Common myeloid progenitor, CD34-positive (primary cell): ENCODE measurements at places on chromosomes 11 and 22.
A peak's percentile ranks its signal among the peaks of the same experiment; 100 is the strongest.

- DNase-seq, result no peak
Measured at GRCh38 chr11:109958821-109959166, 134.4 kb upstream of the ZC3H12C start.

DNA sequence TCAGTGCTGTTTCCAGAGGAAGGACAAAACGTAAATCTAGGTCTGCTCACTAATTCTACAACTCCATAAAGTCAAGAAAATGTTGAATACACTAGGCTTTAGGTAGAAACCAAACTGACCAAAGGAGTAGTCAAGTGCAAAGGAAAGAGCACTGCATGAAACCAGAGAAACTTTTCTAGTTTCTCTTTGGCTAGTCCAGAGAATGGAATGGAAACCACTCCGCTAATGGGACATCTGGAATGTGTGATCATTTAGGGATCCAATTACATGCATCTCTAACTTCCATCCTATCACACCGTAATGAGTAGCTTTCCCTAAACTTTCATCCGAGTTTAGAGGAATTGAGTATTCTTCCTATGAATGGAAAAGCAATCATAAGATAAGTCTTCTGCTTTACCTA is 2.4 kb downstream of the OR52M1 start:
- DNase-seq, result no peak

DNA sequence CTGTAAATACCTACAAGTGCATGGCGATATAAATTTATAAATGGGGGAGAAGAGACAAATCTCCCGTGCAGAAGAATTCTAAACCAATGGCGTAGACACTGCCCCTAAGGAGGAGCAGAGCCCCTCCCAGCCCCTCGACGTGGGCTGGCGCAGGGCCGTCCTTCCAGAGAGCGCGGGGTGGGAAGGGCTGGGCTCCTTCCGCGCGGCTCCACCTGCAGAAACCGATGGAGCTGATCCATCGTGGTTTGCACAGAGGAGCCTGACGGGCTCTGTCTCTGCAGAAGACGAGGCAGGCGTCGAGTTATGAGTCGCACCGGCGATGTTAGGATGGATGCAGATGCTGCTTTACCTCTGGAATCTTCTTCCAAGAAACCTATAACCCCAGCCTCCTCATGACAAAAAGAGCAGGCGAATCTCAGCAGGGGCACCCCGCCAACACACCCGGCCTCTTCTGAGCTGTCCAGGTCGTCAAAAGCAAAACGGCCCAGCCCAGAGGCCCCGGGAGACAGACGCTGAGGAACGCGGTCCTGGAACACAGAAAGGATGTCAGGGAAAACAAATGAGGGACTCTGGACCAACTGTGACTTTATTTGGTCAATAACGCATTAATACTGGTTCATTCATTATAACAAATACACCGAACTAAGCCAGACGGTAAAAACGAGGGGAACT is 11.0 kb upstream of the B4GALNT4 start:
- no peak for DNase-seq

DNA sequence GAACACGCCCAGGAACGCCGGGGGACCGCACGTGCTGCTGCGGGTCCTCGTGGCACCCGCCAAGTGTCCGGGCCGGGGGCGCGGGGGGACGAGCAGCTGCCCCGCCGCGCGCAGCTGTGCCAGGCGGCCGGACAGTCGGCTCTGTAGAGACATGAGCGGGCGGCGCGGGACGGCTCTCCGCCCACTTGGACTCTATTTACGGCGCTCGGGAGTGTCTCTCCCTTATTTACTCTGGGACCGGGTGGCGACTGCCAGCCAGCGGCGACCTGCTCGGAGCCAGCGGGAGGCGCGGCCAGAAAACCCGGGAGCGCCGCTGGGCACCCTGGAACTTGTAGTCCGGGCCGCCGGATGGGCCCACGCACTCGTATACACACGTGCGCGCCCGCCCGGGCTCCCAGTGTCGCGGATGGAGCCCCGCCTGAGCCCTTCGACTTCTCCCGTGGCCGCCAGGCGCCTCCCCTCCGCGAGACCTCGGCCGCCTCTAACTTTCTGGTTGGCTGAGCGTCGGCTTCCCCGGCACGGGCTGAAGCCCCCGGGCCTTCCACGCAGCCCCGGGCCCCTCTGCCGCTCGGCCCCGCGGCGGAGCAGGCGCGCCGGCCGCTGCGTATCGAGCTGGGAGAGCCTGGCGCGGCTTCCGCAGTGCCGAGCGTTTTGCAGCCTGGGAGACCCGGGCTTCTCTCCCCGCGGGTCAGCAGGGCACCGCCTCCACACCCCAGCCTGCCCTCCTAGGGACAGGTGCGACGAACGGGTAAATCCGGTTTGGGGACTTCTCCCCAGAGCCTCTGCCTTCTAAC is at the start of gene MACROD1:
Gene MACROD1, minus strand, starts transcription at position 272 of the 794 bp plus-strand sequence. Its CDS starts 119 bp downstream, at position 153.
- DNase-seq, result peak; percentile 79

DNA sequence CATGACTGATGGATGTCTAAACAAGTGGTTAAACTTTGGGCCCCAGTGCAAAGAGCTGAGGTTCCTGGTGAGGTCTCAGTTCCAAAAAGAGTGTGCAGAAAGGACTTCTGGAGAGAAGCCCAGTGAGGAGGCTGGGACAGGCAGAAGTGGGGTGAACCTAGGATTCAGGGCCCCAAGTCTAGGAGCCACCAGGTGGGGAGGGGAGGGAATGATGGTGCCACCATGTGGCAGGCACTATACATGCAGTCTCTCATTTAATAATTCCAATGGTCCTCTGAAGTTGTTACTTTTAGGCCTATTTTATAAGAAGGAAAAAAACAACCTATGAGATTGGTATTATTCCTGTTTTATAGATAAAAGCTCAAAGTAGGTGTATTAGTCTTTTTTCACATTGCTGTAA is 102.0 kb downstream of the INSC start:
- DNase-seq, result no peak

- no peak for DNase-seq
Measured at GRCh38 chr22:42939941-42940653, 74.9 kb downstream of the PACSIN2 start.

DNA sequence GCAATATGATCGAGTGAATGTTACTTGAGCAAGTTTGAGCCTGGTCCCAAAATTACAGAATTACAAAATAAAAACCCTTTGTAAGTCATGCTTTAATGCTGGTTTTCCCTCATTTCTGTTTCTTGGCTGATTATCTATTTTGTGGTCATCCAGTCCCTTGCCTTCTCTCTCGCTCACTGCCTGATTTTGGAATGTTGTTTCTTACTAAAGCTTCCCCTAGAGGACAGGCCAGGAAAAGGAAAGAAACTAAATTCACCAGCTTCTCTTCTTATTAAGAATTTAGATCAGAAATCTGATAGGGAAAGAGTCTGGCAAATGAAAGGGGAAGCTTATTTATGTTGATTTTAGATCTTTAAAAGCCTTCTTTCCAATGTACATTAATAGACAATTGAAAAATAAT is 16.6 kb upstream of the BDNF start:
- DNase-seq, result no peak

- no peak for DNase-seq
Measured at GRCh38 chr11:101528541-101528940, 55.3 kb downstream of the TRPC6 start.

DNA sequence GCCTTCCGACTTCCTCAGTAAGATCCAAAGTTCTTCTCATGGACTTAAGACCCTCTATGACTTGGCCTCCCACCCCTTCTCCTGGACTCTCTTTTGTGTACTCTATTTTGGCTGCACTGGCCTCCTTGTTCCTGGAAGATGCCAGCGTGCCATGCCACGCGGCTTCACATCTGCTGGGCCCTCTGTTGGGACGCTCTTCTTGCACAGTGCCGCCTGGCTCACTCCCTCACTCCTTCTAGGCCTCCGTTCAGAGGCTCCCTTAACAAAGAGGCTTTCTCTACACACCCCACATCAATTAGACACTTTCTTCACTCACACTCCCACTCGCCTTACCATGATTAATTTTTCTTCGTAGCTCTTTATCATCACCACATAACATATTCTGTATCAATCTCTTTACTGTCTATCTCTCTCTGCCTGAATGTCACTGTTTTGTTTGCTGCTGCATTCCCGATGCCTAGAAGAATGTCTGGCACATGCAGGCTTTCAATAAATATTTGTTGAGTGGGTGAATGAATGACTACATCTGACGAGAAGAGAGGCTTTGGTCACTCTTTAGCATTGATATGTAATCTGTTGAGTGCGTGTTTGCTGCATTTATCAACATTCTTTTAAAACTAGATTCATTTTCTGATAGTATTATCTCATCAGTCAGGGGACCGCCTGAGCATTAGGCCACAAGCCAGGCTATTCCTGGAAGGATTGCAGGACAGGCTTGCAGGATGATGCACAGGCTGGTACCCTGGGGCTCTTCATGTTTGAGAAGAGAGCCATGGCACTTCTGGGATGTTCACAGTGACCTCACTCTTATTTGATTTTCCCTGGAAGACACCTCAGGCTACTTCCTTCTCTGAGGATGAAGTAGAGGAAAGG is 60.6 kb upstream of the AMPD3 start:
- DNase-seq, result no peak

DNA sequence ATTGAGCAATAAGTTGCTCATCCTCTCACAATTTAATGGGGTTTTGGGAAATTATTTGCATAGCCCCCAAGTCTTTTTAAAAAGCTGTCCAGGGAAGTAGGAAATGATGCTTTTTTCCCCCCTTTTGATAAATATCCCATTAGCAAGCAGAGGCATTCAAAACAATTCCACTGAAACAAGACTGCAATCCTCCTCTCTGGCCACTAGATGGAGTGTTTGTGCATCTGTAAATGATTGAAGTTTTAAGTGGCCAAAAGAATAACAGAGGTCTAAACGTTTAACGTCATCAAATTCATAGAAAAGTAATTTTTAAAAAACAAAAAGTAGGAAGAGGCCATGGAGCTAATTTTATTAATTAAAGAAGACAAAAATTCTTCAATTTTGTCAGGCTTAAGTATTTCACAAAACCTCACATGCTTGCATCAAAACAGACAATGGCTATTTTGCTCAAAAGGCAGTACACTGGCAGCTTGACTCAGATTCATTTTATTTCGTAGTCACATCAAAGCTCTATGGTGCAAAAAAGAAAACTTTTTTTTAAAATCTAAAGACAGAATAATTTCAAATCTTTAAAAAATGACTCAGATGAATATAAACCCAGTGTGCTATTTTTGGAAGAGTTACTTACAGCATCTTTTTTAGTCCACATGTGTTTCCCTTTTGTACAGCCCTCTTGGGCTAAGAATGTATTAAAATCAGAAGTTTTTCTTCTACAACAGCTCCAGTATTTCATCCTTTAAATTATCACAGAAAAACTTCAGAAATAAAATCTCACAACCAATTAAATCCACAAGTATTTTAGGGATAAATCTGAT is 17.8 kb downstream of the CHORDC1 start:
- peak; percentile 76 for DNase-seq

- DNase-seq, result peak; percentile 50
Measured at GRCh38 chr11:118572981-118573550, 857 bp downstream of the ARCN1 start.

- no peak for DNase-seq
Measured at GRCh38 chr11:121606354-121606753, 153.6 kb upstream of the SORL1-AS1 start.

GRCh38 chr11:3177931-3178330 is 12.8 kb upstream of the OSBPL5 start:
- no peak for DNase-seq

DNA sequence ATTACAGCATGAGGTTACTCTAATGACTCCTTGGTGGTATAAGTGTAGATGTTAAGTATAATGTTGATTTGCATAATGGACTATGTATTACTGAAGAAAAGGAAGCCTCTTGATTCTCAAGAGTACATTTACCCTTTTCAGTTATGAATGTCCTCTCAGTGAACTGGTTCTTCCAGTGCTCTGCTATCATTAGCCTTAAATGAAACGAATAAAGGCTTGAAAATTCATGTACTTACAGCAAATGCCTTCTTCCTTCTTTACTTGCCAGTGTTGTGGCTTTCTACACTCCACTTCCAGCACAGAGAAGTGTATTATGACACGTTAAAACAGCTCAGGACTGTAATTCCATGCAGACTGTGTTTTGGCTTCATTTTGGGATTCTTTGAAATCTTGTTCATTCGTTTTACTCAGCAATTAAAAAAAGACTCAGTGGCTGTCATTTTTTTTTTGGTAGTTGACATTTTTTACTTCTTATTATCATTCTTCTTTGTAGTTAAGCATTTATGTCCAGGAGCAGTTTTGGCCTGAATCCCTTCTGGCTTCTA is 96.9 kb downstream of the MTMR3 start:
- no peak for DNase-seq

DNA sequence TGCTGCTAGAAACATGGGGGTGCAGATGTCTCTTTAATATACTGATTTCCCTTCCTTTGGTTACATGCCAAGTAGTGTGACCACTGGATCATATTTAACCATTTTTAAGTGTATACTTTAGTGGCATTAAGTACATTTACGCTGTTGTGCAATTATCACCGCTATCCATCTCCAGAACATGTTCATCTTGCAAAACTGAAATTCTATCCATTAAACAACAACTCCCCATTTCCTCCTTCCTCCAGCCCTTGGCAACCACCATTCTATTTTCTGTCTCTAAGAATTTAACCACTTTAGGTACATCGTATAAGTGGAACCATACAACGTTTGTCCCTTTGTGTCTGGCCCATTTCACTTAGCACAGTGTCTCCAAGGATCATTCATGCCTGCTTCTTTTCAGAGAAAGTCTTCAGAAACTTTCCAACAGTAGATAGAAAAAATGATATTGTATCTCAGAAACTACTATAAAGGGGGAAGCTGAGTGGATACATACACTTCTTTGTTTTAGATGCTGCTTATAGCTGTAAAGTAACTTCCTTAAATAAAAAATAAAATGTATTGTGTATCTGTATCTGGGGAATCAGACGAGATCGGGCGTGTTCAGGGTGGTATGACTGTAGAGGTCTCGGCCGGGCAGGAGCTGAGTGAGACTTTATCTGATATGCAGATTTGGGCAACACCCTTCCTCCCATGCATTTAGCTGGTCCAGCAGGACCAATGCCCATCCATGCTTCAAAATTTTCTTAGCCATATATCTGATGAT is 44.6 kb upstream of the ZBED5 start:
- DNase-seq, result no peak

GRCh38 chr11:16793511-16793910 is 55.1 kb downstream of the C11orf58 start:
- no peak for DNase-seq

- DNase-seq, result no peak
Measured at GRCh38 chr11:75150879-75151278, at the start of gene SLCO2B1. SLCO2B1 (plus strand) TSS chr11:75151107; CDS start chr11:75151382, 275 bp downstream.

GRCh38 chr11:30155428-30155827 is 75.4 kb upstream of the FSHB start:
- DNase-seq, result no peak

GRCh38 chr11:8959546-8960166 is 4.6 kb downstream of the TMEM9B start:
- DNase-seq, result peak; percentile 79

GRCh38 chr11:66845143-66845875 is 2.1 kb downstream of the RCE1 start:
- DNase-seq, result no peak

- DNase-seq, result no peak
Measured at GRCh38 chr22:37546437-37547250, 13.6 kb upstream of the CDC42EP1 start.

GRCh38 chr22:22243033-22243680 is 1.4 kb upstream of the VPREB1 start:
- DNase-seq, result no peak

- no peak for DNase-seq
Measured at GRCh38 chr22:25478528-25478927, 85.9 kb upstream of the GRK3 start.
